ENCODE measurements at places on chromosomes 12 and 14.

- peak; percentile 40 for DNase-seq
Observed at GRCh38 chr14:95774265-95775160, 60.6 kb upstream of the TCL1A start.

GRCh38 chr12:6201213-6201608 lies 1.0 kb downstream of the CD9 start:
- DNase-seq: peak; percentile 23

DNA sequence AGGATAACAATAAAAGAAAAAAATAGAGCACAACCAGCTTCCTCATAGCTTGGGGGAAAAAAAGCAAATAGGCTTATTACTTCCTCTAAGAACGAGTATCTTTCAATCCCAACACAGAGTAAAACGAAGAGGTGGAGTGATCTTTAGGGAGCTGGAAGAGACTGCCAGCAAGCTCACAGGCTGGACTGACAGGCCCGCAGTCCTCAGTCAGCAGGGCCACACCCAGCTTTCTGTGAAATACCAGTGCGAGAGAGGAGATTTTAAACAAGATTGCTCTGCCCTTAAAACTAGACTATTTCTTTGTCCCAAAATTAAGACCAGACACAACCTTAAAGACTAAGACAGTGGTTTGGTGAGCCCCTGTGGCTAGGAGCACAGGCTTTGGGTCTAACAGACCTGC lies 32.9 kb downstream of the SETD3 start:
- no peak for DNase-seq

DNA sequence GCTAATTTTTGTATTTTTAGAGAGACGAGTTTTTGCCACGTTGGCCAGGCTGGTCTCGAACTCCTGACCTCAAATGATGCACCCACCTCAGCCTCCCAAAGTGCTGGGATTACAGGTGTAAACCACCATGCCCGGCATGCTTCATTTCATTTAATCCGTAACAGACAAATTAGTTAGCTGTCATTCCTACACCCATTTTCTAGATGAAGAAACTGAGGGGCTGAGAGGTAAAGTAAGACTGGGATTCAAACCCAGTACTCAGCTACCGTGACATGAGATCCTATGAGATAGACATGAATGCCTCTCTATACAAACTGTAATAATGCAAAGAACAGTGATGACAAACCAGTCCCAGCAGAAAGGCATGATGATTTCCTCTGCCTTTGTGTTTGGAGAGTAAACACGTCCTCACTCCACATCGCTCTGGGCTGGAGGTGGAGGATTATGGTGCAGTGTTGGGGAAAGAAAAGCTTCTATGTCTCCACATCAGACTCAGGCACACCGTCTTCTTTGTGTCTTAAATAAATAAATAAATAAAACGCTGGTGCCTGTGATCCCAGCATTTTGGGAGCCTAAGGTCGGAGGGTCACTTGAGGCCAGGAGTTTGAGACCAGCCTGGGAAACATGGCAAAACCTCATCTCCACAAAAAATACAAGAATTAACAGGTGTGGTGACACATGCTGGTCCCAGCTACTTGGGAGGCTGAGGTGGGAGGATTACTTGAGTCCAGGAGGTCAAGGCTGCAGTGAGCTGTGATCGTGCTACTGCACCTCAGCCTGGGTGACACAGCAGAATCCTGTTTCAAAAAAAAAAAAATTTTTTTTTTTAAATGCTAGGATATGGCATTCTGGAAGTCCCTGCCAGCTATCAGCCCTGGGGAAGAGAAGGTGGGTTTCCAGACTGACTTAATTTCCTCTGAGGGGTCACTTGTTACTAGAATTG lies 10.5 kb downstream of the VSX2 start:
- no peak for DNase-seq

GRCh38 chr14:102796661-102797190 lies 19.5 kb downstream of the TRAF3 start:
- no peak for DNase-seq

- no peak for DNase-seq
Observed at GRCh38 chr14:56208520-56208919, 90.3 kb downstream of the PELI2 start.

Measured in NCI-H1105 (cell line).